ENCODE measurements at places on chromosomes 6 and 20. TPM values are rescaled to one million over a fixed set of nuclear protein-coding genes. Genes with fewer than 3 reads are reported as not detected.

The ZC2HC1B gene
- total RNA-seq: not detected

The LBP gene
- total RNA-seq: not detected

The TFAP2C gene
- total RNA-seq: 0.23 TPM

The PKHD1 gene
- total RNA-seq: 1.7 TPM

The TBXT gene
- total RNA-seq: not detected

The LCA5 gene
- 1.7 TPM for total RNA-seq

The IP6K3 gene
- 0.65 TPM for total RNA-seq

The HLA-DQB1 gene
- total RNA-seq: 0.51 TPM

The GTSF1L gene
- total RNA-seq: not detected

The RFX6 gene
- total RNA-seq: not detected

The SLC32A1 gene
- total RNA-seq: not detected

The C2 gene
- total RNA-seq: not detected
